Stimulated activated CD4-positive, alpha-beta T cell treated with anti-CD3 and anti-CD28 coated beads, Interleukin-1b, Interleukin-23, amount 100 ng/mL, for 1 hour (primary cell): ENCODE measurements at places on chromosomes 2 and 18.

GRCh38 chr2:203711399-203711798 is 5.0 kb downstream of the CD28 start:
- no peak for DNase-seq

GRCh38 chr18:24010673-24011072 is 3.9 kb upstream of the TTC39C start:
- no peak for DNase-seq

DNA sequence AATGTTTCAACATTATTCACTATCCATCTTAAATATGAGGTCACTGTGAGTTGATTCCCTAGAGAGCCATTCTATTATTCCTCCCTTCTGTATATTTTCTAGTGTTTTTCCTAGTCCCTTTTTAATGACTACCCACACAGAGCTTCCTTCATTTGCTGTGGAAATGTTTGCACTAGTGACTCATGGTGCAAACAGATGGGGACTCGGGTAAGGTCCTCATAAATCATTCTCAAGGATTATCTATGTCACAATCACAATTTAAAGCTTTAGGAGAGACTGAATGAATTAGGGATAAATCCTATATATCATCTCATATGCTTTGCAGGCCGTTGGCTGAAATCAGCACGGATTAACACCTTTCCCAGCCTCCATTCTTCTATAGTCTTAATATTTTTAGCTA is 159.6 kb downstream of the DCC start:
- no peak for DNase-seq

DNA sequence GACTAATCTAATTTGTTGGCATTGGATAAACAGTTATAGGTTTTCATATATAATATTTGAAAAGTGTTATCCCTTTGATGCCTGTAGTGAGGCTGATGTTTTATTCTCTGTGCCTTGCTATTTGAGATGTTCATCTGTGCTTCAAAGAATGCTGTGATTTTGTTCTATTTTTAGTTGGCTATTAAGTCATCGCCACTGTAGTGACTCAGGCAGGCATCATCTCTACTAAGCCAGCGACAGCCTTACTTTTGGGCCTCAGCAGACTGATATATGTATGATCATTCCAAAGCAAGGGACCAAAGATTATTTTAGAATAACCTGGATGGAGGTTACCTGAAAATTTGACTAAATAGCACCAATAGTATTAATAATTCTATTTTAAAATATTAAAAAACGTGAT is 1674.5 kb upstream of the NXPH2 start:
- DNase-seq: no peak

- DNase-seq: no peak
Measured at GRCh38 chr2:174153757-174154680, 94.3 kb downstream of the OLA1 start.

DNA sequence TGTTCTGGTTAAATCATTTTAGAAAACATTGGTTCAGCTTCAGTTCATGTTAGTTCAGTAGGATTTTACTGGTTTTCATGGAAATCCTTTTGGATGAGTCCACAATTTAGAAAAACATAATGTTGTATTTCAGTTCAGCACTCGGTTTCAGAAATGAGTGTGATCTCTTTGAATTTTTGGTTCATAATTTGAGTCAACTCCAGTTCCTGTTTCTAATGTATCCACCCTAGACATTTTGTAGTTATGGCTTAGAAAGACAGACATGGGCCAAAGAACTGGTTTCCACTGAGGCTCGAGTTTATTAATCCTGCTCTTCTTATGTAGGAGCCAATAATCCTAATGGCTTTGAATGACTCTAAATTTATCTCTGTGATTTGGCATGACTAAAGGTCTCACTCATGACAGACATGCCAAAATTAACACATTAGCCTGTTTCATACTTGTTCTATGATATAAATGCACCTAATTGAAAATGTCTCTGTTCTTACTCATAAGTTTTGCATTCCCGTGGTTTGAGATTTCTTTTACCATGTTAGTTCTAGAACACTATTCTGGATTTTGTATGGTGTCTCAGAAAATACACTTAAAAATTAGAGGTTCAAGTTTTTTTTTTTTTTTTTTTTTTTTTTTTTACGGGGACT is 82.3 kb upstream of the SPRED2 start:
- DNase-seq: no peak

GRCh38 chr2:124241-124880 is 78.1 kb upstream of the FAM110C start:
- DNase-seq: no peak

DNA sequence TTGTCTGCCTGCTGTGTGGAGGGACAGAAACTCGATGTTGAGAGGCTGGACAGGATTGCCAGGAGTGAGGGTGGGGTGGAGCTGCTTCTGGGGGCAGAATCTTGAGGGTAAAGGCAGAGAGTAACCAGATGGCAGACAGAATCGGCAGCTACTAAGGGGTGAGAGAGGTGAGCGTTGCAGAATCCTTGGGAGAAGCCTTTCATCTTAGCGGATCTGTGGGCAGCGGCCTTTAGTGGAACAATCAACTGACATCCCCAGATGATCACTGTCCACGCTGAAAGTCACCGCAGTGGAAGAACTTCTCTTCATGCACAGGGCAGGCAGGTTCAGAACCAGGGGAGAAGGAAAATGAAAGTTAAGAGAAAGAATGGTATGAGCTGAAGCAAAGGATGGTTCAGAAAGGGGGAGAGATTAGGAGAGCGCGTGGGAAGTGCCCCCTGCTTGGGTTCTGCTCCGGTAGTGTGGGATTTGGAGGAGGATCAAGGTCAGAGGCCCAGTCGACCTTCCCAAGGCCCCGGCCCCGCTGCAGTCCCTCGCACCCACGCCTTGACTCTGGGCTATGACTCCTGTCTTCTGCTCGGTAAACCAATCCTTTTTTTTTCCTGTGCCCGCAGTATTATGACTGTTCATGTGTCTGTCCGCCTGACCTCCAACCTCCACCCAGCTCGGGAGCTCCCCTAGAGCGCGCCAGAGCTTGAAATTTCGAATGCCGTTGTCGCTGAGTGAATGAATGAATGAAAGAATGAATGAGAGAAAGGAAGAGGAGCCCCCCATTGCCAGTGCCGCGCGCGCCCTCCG is 584 bp downstream of the BOLA3 start:
- no peak for DNase-seq
